Stimulated activated CD8-positive, alpha-beta memory T cell treated with anti-CD3 and anti-CD28 coated beads, Interleukin-12 subunit alpha, Interleukin-12 subunit beta, amount 100 ng/mL, for 4 hours (primary cell): ENCODE measurements at places on chromosomes 16 and 17.

DNA sequence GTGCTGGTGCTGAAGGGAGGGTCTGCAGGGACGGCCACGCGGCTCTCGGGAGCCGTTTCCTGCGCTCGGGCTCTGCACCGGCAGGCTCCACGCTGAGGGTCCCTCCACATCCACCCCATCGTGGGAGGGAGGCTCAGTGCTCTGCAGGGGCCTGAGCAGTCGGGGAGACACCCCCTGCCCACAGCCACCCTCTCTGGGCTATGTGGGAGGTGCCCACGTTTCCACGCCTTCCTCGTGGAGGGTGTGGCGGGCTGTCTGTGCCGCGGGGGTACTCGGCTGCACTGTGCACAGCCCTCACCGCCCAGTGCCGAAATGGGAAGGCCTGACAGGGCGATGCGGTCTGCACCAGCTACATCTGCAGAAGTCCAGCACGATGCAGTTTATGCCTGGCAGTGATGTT, 25.5 kb upstream of the ZNF750 start:
- no peak for DNase-seq

DNA sequence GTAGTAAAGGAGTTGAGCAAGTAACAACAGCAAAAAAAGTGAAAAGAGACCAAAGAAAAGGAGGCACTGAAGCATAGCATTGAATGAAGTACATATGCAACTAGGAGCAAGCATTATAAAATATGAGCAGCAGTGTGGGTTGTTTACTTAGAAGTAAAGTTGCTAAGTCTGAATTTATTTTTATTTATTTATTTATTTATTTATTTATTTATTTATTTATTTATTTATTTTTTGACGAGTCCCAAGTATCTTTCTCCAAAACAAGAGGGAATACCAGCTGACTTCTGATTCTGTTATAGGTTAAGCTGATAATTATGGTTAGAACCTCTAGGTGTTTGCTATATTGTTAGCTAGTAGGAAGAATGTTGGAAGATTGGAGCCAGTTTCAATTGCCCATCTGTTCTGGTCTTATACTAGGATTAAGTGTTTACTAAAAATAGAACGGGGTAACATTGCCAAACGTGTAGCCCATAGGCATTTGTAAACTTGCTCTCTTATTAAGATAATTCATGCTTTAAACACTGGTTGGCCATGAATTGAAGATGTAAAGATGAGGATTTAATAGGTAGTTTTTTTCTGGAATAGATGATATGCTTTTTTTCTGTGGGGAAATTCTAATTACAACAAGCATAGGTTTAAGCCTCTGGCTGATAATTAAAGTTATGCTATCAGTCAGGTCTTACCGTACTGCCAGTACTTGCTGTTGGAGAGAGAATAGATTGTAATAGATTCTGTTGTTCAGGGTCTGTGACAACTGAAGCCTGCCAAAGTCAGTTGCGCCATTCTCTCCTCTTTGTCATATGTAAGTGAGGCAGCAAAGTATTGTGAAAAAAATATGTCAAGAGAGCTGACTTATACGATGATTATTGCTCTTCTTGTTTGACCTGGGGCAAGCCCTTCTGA, 66.7 kb downstream of the PPM1E start:
- no peak for DNase-seq

- DNase-seq = no peak
Measured at GRCh38 chr17:66397486-66397885, 95.1 kb downstream of the PRKCA start.

DNA sequence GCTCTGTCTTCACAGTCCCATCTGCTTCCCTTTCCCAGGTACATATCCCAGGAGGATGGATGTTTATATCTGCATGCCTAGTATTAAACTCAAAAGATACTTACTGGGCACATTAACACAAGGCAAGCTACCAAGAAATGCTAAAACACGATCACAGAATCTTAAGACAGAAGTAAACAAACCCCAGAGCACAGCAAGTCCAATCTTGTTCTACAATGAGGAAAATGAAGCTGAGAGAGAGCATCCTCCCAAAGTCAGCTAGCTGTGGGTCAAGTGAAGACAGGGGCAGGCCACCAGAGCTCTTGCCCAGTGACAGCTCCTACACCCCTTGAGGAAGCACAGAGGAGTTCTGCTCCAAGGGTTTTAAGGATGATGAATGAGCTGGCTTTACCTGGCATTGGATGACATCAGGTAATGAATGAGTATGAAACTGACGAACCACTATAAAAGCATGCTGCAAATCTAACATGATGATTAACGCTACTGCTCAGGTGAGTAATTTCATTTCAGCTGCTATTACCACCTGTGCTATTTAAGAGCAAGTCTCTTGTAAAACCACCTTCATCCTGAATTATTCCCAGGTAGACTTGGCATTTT, 20.3 kb downstream of the XPO6 start:
- no peak for DNase-seq

DNA sequence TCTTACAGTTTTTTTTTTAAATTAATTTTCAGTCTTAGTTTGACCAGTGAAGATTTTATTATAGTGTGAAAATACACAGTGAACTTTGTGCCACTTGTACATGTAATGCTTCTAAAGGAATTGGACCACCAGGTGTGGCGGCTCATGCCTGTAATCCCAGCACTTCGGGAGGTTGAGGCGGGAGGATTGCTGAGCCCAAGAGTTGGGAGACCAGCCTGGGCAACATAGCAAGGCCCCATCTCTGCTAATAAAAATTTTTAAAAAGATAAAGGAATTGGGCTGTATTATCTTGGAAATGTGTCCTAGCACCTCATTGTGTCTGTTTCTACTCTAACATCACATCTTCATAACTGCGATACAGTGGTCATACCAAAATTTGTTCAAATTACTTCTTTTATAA, 3.8 kb downstream of the IST1 start:
- no peak for DNase-seq

DNA sequence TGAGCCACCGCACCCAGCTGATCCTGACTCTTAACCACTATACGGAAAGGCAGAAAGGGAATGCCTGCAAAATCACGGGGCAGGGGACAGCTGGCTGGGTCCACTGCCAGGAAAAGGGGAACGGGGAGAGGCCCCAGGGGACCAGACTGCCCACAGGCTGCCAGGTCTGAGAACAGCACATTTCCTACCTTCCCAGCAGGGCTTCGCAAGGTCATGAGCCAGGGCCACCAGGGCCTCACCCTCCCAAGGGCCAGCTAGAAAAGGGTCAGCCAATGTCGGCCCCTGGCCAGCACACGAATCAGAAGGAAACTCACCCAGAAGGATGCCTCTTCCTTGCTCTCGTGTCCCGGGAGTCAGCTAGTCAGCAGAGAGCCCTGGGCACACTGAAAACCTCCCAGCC, 118.4 kb downstream of the ZNF423 start:
- DNase-seq = no peak

DNA sequence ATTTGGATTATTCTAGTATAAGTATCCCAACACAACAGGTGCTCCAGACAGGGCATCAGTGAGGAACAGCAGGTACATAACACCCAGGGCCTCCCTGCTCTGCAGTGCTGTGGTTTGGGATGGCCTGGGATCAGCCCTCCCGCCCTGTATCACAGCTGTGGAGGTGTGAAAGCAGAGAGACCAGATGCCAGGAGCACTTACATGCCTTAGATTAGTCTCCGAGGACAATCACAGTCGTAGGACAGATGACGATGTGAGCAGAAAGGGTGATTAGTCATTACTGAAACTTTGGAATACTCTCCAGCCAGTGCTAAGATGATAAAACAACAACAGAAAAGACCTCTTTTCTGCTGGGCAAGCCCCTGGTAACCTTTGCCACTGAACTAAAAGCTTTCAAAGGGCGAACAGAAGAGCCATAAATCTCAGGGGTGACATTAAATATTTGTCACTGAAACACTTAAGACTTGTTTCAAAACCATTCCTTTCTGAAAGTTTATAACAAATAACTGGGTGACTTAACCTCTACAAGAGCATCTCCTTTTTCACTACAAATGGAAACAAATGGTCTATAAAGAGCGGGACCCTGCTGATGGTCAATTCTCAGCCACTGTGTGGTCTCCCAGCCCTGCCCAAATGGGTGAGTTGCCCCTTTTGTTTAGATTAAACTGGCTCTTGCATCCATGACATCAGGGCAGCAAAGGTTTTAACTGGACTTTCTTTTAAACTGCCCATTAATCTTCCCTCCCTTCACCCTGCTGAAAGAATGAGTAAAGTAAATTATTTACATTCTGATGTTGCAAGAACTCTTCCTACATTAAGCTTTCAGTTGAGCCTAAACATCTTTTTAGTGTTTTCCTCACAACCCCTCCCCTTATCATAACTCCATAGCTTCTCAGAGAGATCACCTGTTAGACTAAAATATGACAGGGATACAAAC, 183.1 kb upstream of the COX10 start:
- DNase-seq = no peak

GRCh38 chr17:17025621-17026020, 16.6 kb upstream of the MPRIP start:
- no peak for DNase-seq

DNA sequence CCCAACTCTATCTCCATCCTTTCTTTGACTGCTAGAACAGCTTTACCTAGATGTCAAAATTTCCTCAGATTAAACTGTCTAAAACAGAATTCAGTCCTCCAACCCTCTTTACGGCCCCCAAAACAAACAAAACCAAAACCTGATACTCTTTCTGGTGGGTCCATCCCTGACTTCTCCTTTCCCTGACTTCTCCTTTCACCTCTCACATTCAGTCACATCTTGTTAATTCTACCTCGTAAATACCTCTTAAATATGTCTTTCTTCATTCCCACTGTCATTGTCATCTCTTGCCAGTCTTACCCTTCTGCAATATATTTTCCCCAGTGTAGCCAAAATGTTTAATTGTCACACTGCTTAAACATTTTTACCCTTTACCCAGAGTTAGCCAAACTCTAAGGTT, 4.6 kb downstream of the PPM1E start:
- DNase-seq = no peak

- DNase-seq = no peak
Measured at GRCh38 chr16:30649725-30650368, 913 bp upstream of the PRR14 start.

DNA sequence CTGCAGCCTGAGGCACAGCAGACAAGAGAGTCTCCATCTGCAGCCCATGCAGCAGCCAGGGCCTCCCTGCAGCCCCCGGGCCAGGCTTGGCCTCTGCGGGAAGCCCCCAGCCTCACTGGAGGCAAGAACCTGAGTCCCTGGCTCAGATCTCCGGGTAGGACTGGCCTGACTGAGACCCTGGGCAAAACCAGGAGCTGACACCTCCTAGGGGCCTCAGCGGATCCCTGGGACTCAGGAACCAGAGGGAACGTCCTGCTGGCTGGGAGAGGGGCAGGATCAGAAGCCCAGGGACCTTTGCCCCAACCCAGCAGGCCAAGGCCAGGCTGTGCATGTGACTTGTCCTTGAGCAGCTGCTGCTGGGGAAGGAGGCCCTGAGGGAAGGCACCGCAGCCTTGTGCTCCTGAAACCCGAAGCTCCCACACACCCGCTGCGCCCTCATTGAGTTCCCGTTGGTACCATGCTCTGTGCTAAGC, 1.7 kb upstream of the PRSS21 start:
- DNase-seq = no peak

GRCh38 chr17:55437159-55437605, 15.5 kb upstream of the MMD start:
- DNase-seq = no peak

DNA sequence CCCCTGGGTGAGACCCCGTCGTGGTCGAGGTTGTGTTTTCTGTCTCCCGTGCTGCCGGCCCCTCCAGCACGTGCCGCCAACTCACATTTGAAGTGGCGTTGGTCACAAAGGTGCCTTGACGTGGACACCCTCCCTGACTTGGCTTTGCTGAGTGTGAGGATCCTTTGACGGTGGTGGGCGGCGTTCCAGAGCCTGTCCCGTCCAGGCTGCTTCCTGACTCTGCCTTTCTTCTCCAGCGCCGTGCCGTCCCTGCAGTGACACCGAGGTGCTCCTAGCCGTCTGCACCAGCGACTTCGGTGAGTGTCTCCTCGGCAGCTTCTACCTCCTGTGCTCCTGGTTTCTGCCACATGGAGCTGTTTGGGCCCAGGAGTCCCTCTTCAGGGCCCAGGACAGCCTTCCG, 13.5 kb downstream of the METRNL start:
- DNase-seq = no peak

DNA sequence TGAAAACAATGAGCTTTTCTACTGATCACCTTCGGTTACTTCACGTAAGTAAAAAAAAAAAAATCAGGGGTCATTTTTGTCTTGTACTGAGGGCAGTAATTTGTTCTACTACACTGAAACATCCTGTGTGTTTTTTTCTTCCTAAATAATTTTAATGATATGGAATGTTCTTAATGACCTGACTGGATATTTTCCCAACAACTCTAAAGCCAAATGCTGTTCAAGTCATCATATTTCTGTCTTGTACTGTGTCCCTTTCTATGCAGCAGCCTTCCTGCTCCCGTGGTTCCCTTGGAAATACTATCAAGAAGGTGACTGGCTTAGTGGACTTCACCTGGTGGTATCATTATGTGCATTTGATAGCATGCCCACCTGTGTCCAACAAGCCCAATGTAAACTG, 10.8 kb upstream of the CDR2 start:
- DNase-seq = no peak

DNA sequence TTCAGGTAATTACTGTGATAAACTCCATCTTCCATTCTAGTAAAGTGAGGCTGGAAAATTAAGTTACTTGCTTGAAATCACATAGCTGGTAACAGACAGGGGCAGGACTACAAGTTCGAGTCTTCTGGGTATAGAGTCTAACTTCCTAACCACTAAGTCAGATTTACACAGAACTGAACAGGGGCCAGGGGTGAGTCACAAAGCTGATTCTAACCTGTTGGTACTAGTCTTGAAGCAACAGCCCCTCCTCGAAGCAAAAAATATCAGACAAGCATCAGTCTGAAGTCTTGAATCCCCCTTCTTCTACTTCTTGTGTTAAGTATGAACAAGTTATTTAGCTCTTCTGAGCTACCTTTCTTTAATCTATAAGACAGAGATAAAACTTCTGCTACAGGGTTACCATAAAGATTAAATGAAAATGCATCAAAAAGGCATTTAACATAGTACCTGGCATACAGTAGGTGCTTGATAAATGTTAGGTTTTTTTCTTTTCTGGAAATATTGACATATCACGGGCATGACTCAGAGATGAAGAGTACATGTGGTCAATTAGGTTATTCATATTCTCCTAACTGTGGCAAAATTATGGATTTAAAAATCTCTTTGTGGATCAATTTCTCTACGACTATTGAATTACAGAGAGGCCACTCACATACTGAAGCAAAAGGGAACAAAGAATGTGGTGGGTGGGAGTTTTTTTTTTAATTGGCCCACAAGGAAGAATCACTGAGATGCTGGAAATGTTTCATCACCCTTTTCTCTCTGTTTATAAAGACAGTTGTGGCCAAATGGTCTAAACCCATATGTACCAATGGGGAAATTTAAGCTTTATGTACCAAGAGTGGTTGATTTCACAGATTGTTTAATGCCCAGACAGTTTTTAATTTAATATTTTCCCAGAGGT, 266.9 kb upstream of the DYNLRB2 start:
- DNase-seq = no peak

- DNase-seq = no peak
Measured at GRCh38 chr17:82917699-82918345, 78.0 kb upstream of the ZNF750 start.

GRCh38 chr17:12422651-12423050, 243.0 kb upstream of the MYOCD start:
- DNase-seq = no peak

GRCh38 chr16:73545290-73545689, 497.4 kb upstream of the ZFHX3 start:
- DNase-seq = no peak

GRCh38 chr16:5653041-5653440, 555.4 kb upstream of the EEF2KMT start:
- no peak for DNase-seq

- DNase-seq = peak; percentile 72
Measured at GRCh38 chr17:76385892-76386786, 1.7 kb downstream of the SPHK1 start.
